ENCODE measurements at places on chromosomes 3 and 15.
A peak's percentile ranks its signal among the peaks of the same experiment; 100 is the strongest.

GRCh38 chr15:67505675-67506572, 15.0 kb upstream of the C15orf61 start:
- DNase-seq = no peak

DNA sequence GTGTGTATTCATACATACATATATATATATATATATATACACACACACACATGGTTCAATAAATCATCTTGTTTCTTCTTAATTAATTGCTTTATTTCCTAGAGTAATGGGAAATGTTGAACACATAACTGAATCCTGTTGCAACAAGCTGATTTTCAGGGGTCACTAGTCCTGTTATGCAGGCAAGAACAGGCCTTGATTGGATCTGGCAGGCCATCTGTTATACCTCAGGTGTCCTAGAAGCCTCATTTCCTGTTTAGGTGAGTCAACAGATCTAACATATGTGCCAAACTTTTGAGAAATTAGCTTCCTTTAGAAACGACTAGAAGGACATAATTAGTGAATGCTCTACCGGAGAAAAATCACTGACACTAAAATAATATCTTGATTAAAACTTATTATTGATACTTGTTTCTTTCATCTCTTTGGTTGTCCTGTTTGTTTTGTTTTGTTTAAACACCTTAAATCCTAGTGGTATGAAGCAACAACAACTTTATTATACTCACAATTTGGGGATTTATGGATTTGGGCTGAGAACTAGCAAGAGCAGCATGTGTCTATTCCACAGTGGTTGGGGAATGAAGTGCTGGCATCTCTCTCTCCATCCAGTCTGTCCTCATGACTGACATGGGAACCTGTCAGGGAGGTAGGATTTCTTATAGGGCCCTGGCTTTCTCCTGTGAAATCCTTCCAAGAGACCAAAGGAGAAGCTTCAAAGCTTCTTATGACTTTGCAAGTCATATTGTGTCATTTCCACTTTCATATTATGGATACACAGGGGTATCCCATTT, 552.6 kb downstream of the NSUN3 start:
- DNase-seq = no peak

DNA sequence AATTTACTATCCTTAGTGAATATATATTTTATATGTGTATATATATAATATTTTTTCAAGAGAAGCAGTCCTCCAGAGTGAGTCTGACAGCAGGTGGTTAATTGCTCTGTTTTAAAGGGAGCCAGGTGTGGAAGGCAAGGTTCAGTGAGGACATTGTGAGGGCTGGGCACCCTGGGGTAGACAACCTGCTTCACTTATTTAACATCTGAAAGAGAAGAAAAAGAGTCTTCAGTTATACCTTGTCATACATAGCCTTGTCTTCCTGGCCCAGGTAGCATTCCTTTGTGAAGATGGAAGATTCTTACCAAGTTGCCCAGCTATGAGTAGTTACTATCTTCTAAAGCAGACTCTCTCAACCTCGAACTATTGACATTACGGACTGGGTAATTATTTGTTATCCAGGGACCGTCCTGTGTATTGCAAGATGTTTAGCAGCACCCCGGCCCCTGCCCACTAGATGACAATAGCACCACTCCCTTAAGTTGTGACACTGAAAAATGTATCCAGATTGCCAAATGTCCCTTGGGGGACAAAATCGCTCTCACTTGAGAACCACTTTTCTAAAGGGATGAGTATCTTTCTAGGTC, 336.0 kb upstream of the TRIM42 start:
- no peak for DNase-seq

DNA sequence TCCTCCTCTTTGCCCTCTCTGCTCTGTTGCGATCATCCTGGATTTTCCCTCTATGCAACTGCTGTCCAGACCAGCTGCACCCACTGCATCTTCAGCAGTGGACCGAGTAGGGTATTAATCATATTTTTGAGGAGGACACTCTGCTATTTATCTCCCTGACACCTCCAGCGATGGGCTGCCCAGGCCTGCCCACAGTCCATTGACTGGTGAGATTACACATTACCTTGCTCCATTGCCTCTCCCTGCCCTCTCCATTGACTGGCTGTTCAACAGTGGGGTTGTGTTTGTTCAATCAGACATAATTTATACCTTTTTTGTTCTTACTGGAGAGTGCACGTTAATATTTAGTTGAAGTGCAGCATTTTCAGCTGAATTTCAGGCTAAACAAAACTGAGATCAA, 559.3 kb upstream of the ARRDC4 start:
- DNase-seq = no peak

- DNase-seq = no peak
These were observed 16.1 kb downstream of the TNIK start for GRCh38 chr3:171444001-171444690.

DNA sequence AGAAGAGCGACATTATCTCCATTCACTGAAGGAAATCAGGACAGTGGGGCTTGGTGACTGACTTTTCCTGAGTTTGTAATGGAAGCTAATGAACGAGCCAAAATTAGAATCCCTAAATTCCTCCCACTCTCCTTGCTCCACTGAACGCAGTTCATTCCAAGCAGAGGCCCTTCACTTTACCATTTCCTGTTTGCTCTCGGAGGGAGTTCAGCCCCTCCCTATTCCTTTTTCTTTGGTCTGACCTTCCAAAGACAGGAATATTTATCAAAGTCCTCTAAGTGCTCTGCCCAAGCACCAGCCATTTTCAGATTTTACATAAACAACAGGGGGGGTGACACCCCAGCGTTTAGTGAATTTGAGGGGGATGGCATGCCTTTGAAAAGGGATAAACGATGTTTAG, 24.0 kb upstream of the PTPRG start:
- DNase-seq = no peak

GRCh38 chr3:139906418-139906817, 28.6 kb upstream of the CLSTN2 start:
- no peak for DNase-seq

GRCh38 chr15:101445562-101446517, 43.7 kb downstream of the PCSK6 start:
- no peak for DNase-seq

DNA sequence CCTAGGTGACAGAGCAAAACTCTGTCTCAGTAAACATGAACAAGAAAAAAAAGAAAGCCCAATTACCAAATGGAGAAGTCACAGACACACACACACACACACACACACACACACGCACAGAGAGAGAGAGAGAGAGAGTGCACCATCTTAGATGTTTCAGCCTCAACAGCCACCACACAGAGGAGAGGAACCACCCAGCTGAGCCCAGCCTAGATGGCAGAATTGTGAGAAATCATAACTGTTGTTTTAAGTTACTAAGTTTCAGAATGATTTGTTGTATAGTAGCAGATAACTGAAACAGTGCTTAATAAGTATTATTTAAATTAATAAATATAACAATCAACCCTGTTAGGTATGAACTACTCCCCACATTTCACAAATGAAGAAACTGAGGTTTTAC, 321.2 kb downstream of the ZNF621 start:
- no peak for DNase-seq

DNA sequence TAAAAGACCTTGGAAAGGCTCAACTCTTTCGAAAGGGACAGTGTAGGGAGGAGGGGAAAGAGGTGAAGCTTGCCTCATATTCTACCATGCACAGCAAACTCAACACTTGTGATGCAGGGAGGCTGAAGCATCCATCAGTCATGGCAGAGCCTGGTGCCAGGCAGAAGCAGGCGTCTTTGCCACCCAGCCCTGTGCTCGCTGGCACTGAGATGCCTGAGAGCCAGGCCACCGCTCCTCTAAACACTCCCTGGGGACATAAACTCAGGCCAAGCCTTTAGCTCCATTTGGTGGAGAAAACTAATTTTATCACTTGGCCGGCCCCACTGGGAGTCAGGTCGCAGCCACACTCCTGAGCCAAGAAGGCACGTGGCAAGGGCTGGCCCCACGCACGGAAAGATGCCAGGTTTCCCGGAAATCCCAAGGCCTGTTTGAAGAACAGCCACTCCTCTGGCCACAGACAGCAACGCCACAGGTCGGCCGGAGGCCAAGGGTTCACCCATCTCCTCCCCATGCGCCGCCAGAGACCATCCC, 30.7 kb downstream of the XXYLT1 start:
- DNase-seq = no peak

- DNase-seq = no peak
These were observed 9.3 kb downstream of the EIF4G1 start for GRCh38 chr3:184323696-184324095.

DNA sequence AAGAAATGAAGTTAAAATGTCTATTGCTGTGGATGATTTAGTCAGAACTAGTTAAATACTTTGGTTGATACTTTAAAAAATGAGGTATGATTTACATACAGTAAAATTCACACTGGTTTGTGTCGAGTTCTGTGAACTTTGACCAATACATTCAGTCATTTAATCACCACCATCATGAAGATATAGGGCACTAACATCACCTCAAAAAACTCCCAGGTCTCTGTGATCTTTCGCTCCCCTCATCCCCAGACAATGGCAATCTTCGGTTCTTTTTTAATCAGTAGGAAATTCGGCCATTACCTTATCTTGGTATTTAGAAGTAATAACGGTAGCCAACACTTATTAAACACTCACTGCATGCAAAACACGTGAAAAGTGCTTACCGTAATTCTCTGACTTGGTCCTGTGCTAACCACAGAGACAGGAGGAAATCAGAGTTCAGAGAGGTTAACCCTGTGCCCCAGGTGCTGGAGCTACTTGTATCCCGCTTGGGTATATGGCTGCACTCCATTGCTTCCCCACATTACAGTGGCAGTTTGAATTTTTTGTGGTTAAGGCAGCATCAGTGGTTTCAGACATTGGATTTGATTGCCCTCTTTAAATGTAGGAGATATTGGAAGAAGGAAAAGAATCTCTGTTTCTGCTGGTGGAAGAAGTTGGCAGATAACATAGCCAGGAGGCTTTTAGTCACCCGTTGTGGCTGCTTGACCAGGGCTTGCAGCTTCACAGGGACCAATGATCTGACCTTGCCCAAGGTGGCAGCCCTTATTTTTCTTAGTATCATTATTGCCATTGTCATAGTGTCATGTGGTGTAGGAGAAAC, 4.2 kb downstream of the PLCL2 start:
- DNase-seq = no peak

DNA sequence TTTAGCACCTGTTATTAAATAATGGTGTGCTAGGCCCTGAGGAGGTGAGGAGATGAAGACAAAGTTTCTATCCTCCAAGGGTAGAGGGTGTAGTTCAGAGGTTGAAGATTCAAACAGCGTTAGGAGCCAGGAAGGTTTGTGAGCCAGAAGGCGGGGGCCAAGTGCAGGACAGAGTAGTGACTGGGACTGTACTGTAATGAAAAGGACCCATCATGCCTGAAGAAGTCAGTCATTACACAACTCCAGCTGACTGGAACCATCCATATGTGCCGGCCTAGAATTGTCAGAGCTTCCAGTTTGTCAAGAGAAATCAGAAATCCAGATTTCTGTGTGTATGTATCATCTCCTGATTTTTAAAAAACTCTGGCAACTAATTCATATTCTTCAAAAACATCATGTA, 54.8 kb downstream of the FILIP1L start:
- no peak for DNase-seq

GRCh38 chr3:99366663-99367429, 271.5 kb upstream of the COL8A1 start:
- DNase-seq = no peak

DNA sequence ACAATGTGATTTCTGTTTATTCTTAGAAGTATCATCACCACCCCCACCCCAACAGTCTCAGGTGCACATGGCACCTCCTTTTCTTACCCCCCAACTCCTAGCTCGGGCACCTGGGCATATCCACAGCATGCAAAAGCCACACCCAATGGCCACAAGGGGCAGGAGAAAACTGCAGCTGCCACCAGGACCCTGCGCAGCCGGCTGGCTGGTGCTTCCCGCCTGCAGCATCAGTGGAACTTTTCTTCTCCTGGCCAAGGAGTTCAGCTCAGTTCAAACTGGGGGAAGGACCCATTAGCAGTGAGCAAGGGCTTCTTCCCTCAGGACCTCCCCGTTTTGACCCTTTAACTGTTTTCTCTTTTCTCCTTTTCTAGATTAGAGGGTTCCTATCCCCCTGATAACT, 44.8 kb downstream of the TM4SF18 start:
- no peak for DNase-seq

GRCh38 chr3:130473416-130473815, 43.6 kb upstream of the COL6A6 start:
- DNase-seq = no peak

GRCh38 chr3:33358172-33358781, 81.0 kb downstream of the FBXL2 start:
- no peak for DNase-seq

DNA sequence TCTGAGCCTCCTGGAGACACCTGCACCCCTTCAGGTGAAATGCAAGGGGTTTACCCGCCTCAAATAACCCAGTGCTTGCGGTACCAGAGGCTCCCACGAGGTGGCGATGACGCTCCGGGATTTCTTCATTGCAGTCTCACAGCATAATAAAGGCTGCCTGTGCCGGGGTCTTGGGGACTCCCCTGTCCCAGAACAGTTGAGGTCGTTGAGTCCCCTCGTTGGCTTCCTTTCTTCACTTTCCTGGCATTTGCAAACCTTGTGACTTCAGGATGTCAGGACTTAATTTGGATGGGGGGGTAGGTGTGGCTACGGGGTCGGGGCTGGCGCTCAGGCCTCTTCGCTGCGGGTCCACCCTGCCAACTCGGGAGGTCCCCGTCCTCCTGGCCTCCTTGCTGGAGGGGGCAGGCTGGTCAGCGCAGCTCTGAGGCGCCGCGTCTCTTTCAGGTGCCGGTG, 1.3 kb downstream of the GNAT1 start:
- peak; percentile 66 for DNase-seq

GRCh38 chr3:143119009-143119914, at the start of gene CHST2:
Gene CHST2 (plus strand): TSS chr3:143119771. CDS start chr3:143120817, 1,046 bp downstream.
- peak; percentile 16 for DNase-seq

- peak; percentile 25 for DNase-seq
These were observed 8.2 kb upstream of the ZNF589 start for GRCh38 chr3:48232734-48233133.

- no peak for DNase-seq
These were observed 297.4 kb upstream of the EPHA3 start for GRCh38 chr3:88809993-88810392.

GRCh38 chr3:114848082-114848481, 299.0 kb downstream of the ZBTB20 start:
- no peak for DNase-seq

GRCh38 chr3:191254098-191254873, 55.2 kb downstream of the OSTN start:
- DNase-seq = no peak

GRCh38 chr15:71168166-71168834, 53.0 kb downstream of the THSD4 start:
- DNase-seq = no peak

DNA sequence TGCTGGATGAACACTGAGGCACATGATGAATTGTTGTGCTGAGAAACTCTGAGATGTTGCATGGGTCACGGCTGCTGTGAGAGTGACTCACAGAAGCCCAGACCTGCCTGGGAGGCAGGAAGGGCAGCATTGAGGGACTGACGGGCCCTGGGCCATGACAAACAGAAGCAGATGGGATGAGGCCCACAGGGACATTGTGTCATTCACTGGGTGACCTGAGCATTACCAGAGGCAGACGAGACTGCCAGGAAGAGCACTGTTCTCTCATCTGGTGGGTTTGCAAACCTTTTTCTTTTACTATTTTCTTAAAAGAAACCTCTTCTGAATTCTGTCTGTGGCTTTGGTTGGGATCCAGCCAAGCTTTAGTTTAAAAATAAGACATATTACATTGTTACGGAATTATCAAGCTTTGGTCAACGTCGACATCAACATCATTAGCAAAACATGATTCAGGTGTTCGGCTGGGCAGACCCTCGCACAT, 67.8 kb downstream of the BDH1 start:
- DNase-seq = no peak

Measured in activated T-helper 1 cell treated with anti-CD3 and anti-CD28 coated beads, Interleukin-2, amount 50 U/mL, for 16 hours (primary cell).